Urinary bladder (tissue), 4 donors: ENCODE measurements at places on chromosomes 5 and 9. TPM values are rescaled to one million over a fixed set of nuclear protein-coding genes. Genes with fewer than 3 reads are reported as not detected.

Gene VLDLR
- polyA plus RNA-seq: 20.4 TPM

Gene PARP8
- 8.4 TPM for polyA plus RNA-seq

Gene CLTB
- 146 TPM for polyA plus RNA-seq

Gene RANBP17
- polyA plus RNA-seq: 2.4 TPM

Gene CENPK
- 1.4 TPM for polyA plus RNA-seq

Gene TMEFF1
- polyA plus RNA-seq: 0.24 TPM

Gene GDA
- polyA plus RNA-seq: 2.1 TPM

Gene GZMA
- polyA plus RNA-seq: 1.7 TPM

Gene STPG3
- polyA plus RNA-seq: not detected

Gene MEIKIN
- not detected for polyA plus RNA-seq

Gene PCDHB9
- polyA plus RNA-seq: 1.2 TPM

Gene NDUFA8
- polyA plus RNA-seq: 107 TPM

Gene PTGES
- polyA plus RNA-seq: 26.8 TPM

Gene PLAC8L1
- 0.27 TPM for polyA plus RNA-seq

Gene CFAP157
- polyA plus RNA-seq: 0.23 TPM

Gene RAB24
- 50.6 TPM for polyA plus RNA-seq

Gene ZNF367
- 1.7 TPM for polyA plus RNA-seq

Gene MOB3B
- 3.8 TPM for polyA plus RNA-seq

Gene TRUB2
- polyA plus RNA-seq: 14.8 TPM

Gene EPB41L4A
- 5.0 TPM for polyA plus RNA-seq

Gene HAPLN1
- 0.37 TPM for polyA plus RNA-seq

Gene PCDHB11
- 2.8 TPM for polyA plus RNA-seq
